ENCODE measurements at places on chromosomes 4 and X.

- no peak for DNase-seq
Measured at GRCh38 chrX:45017946-45018345, 145.0 kb downstream of the KDM6A start.

GRCh38 chr4:17726911-17727310, 54.5 kb downstream of the FAM184B start:
- no peak for DNase-seq

- no peak for DNase-seq
Measured at GRCh38 chr4:181138116-181138515, 1105.1 kb upstream of the TENM3 start.

DNA sequence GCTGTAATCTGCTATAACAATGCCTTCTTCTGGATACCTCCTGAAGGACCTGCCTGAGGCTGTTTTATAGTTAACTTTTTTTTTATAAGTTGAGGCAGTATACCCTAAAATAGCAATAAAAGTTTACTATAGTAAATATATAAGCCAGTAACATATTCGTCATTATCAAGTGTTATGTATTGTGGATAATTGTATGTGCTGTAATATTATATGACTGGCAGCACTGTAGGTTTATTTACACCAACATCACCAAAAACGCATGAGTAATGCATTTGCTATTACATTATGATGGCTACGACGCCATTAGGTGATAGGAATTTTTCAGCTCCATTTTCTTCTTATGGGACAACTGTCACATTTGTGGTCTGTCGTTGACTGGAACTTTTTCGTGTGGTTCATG, 237.2 kb upstream of the PITX2 start:
- DNase-seq = no peak

- DNase-seq = no peak
Measured at GRCh38 chr4:124685851-124686250, 26.7 kb downstream of the ANKRD50 start.

DNA sequence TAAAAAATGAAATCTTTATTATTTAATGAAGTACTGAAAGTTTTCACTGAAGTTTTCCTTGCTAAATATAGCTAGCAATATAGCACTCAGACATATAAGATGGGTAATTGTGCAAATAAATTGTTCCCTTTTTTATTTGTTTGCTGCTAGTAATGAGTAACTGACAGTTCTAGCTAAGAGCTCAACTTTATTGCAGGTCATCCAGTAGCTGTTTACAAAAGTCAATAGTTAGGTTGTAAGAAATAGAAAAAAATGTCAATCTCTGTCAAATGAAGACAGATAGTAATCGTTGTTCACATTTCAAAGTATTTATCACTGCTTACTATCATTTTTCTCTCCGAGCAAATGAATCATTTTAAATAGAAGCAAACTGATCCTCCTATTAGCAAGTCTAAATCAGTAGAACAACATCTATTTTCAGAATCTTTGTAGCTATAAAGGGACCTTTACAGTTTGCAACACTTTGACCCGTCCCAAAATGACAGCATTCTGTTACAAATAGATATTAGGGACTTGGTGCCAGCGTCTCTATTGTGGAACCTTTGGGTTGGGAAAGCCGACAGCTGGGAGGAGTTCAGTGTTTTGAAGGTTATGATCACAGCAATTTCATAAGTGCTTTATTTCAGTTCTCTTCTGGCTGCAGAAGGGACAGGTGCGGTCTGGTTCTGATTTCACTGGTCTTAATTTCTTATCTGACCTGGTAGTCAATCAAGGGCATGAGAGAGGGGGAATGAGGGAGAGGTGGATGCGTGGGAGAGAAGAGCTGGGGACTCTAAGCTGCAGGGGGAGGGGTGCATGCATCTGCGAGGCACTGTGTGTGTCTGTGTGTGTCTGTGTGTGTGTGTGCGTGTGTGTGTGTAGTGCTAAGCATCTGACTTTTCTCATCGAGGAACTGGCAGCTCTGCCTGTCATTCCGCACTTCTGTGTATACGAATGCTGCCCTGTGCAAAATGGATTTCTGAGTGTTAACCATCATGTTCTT, 227.9 kb upstream of the PITX2 start:
- DNase-seq = no peak

DNA sequence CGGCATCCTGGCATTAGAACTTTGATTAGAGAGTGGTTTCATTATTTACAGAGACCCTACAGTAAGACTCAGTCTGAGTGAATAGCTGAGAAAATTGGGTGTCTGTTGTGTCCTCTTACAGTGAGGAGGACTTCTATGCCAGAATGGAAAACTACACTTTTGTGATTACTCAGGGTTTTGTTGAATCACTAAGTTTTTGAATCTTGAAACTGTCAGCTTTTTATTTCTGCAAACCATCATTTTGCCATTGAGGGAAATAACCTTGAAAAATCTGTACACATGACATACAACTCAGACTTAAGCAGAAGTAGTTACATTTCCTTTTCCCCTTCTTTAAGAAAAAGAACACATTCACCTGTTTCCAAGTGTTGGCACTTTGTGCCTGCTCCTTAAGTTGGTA, 117.6 kb upstream of the RASGEF1B start:
- no peak for DNase-seq

DNA sequence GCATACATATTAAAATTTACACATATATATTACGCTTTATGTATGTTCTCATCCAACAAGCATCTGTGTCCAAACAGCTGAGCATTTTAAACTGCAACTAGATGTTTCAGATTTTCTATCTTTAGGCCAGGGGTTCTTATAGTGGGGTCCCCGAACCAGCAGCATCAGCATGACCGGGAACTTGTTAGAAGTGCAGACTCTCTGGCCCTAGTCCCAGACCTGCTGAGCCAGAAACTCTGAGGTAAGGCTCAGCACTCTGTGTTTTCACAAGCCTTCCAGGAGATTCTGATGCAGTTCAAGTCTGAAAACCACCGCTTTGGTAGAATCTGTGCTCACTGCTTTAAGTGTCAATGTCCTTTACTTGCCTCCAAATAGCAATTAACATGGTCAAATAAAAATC, 266.2 kb upstream of the CASK start:
- DNase-seq = no peak

DNA sequence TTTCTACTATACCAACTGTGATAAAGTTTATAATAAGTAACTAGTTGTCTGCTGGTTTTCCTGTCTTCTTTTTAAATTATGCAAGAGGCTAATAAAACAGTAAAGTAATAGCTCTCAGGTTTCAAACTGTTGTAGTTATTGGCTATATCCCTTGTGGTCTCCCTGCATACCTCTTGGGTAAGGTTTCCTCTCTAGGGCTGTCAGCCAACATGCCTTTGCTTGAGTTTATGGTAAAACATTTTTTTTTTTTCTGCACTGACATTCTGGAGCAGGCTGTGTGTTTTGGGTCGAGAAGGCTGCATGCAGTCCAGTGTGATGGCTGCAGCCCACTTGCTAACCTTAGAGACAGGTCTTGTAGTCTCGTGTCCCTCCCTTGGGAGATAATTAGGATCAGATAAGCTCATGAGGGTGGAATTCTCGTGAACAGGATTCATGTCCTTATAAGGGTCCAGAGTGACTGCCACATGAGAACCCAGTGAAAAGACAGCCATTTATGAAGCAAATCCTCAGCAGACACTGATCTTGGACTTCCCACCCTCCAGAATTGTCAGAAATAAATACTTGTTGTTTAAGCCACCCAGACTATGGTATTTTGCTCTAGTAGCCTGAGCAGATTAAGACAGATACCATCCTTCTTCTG, 831.2 kb downstream of the CCSER1 start:
- DNase-seq = no peak

DNA sequence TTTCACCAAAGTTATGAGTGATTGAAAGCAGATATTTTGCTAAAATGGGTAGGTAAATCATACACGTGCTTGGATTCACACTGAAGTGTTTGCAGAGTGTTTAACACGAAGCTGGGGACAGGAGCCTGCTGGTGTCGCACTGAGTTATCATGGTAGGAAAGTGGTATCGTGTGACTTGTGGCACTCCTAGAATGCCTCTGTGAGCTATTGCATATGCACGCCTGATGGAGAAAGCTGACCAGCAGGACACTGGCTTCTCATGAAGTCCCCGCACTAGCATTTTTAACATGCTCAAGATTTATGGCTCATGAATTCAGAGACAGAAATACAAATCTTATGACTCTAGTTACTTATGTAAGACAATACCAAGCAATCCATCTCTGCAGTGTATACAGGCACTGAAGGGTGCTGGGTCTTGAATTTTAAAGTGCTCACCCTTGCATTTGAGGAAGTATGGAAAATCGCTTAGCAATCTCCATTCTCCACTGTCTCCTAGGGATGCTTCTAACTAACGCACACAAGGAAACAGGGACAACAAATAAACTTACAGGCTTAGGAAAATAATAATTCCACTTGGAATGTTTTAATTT, 19.8 kb downstream of the VCX3B start:
- DNase-seq = no peak

GRCh38 chr4:124937993-124938392, 225.5 kb upstream of the ANKRD50 start:
- DNase-seq = no peak

DNA sequence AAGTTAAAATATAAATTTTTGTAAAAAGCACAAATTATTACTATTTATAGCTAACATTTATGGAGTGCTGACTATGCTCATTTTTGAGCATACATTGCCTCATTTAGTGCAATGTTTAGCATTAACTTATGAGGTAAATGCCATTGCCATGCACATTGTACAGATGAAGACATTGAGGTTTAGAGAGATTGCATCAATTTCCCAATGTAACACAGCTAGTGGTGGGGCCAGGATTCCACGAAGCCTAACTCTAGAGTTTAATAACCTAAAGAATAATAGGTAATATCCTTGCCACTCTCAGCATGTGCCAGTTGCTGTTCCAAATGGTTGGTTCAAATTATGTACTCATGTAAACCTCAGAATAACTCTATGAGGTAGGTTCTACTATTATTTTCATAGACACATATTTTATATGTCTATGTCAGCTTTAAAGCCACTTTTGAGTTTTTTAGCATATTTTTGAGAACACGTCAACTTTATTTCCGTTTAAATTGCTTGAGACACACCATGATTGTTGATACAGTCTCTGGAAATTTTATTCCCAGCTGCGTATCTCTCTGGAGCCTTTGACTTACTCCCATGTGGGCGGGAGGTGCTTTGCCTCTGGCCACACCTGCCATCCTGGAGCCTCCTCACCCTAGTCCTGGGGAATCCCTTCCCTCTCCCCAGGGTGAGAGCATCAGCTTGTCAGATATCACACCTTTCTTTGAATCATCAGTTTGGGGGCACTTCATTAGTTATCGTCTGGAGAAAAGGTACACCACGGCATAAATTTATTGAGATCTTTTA, 10.8 kb upstream of the ADH1A start:
- no peak for DNase-seq

DNA sequence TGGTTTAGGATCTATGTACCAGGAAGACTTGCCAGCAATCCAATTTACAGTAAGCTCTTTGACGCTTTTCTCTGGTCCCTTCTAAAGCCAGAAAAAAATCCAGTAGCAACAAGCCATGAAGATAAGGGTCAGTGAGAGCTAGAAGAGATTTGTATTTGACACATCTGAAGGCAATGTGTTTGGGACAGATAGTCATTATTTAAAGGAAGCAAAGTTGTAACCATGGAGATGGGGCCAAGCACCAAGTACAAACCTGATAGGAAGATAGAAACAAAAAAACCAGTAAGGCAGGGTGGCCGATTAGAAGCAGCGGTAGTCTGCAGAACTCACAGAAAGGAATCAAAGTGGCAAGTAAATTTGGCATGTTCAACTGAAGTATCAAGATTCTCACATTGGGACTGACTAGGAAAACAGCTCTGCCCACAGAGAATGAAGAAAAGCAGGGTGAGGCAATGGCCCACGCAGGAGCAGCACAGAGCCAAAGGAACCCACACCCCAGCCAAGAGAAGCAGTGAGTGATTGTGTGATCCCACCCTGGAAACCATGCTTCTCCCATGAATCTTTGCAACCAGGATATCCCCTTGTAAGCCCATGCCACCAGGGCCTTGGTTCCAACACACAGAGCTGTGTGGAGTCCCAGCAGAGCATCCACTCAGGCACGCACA, 12.9 kb upstream of the C4orf54 start:
- no peak for DNase-seq

DNA sequence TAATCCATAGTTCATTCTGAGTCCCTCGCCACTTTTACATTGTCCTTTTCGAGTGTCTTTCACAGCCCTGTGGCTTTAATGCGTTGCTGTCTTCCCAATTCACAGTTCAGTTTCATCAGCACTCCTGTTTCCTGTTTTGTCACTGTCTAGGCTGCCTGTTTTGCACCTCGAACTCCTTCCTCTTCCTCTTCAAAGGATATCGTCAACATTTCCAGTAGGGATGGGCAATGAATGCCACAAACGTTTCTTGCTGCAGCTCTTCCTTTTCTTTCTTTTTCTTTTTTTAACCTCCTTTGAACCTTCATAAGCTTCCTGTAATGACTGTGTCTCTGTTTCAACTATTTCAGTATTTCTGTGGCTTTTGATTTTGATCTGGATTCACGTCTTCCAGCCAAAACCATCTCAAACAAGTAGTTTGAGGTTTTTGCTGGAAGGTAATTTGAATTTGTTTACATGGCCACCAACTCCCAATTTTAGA, 105.4 kb downstream of the ANXA3 start:
- DNase-seq = no peak

- DNase-seq = no peak
Measured at GRCh38 chr4:78640714-78641113, 89.1 kb downstream of the ANXA3 start.

- no peak for DNase-seq
Measured at GRCh38 chr4:152643153-152644035, 36.4 kb downstream of the TMEM154 start.

DNA sequence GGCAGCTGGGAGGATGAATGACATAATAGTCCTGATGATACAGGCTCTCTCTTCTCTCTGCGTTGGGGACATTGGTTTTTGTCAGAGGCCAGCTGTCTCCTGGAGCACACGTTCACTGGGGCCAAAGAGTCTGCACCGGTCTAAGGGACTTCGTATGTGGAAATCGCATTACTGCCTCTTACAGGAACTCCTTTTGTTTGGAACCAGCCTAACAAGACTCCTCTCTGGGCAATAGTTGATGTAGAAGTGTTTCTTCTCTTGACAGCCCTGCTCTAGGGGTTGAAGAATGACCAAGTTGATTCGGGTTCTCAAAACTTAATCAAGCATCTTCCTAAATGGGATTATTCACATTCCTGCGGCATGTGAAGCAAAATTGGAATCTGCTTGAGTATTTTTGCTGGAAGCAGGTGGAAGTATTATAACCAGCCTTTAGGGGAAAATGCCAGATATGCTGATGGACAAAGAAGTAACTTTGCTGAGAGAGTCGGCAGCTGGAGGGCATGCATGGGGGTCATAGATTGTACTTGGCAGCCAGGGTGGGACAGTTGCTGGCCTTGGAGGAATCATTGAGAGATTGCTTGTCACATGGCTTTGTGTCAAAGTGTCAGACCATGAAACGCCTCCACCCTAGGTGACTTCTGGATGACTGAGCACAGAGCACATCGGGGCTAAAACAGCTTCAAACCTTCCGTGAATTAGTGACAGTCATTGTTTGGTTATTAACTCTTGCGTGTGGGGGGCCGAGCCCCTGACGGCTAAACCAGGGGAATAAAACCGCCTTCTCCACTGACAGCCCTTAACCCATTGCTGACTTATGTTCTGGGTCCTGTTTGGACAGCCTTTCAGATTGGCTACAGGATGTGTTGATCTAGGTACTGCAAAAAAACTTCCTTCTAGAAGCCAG, 34.4 kb upstream of the SLC34A2 start:
- no peak for DNase-seq

Measured in upper lobe of right lung (tissue), 1 donor.